ENCODE measurements at places on chromosomes 12 and 14. TPM values are rescaled to one million over a fixed set of nuclear protein-coding genes. Genes with fewer than 3 reads are reported as not detected.

ORMDL2 gene
- total RNA-seq: 64.2 TPM

CLEC4C gene
- total RNA-seq: not detected

GARIN6 gene
- not detected for total RNA-seq

OR2AP1 gene
- total RNA-seq: not detected

RHOJ gene
- total RNA-seq: 2.0 TPM

GPD1 gene
- total RNA-seq: 0.56 TPM

AICDA gene
- not detected for total RNA-seq

YAF2 gene
- 18.0 TPM for total RNA-seq

KANSL2 gene
- 23.3 TPM for total RNA-seq

VRTN gene
- total RNA-seq: not detected

KRAS gene
- 26.7 TPM for total RNA-seq

KLRK1 gene
- not detected for total RNA-seq

PRKD1 gene
- 0.56 TPM for total RNA-seq

ZNF385A gene
- 52.2 TPM for total RNA-seq

FIGNL2 gene
- total RNA-seq: 0.16 TPM

TSPAN9 gene
- total RNA-seq: 15.9 TPM

EEF1AKMT3 gene
- 3.4 TPM for total RNA-seq

Data from esophagus mucosa (tissue), 1 donor.